Activated T-helper 17 cell treated with anti-CD3 and anti-CD28 coated beads, Interleukin-2, amount 50 U/mL, for 72 hours (primary cell): ENCODE measurements at places on chromosomes 7 and 10.

DNA sequence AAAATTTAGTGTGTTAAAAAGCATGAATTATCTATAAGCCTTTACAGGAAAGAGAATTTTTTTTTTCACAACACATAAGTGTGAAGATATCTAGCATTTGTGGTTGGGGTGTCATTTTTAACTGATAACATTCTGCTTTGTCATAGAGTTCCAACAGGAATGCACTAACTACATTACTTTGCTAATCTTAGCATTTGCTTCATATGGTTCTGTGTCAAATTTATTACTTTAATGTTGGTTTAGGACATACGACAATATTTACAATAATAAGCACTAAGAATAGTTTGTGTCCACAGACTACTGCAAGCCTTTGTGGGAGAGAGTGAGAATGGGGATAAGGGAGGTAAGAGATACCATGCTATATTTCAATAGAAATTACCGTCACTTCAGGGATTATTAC is 40.6 kb upstream of the MAGI2 start:
- H3K27ac ChIP-seq = no peak overlapping the region
- no peaks in the 10 kb centered on the region for H3K27me3 ChIP-seq

- ATAC-seq = no peak
- no peaks in the 10 kb centered on the region for H3K27me3 ChIP-seq
- peaks cover 29% of the 10 kb centered on the region for H3K36me3 ChIP-seq
- peak overlapping the region; percentile 66 for H3K27ac ChIP-seq
- peaks cover 8% of the 10 kb centered on the region for H3K4me1 ChIP-seq
Observed at GRCh38 chr10:128044961-128045832, 81.0 kb downstream of the MKI67 start.

DNA sequence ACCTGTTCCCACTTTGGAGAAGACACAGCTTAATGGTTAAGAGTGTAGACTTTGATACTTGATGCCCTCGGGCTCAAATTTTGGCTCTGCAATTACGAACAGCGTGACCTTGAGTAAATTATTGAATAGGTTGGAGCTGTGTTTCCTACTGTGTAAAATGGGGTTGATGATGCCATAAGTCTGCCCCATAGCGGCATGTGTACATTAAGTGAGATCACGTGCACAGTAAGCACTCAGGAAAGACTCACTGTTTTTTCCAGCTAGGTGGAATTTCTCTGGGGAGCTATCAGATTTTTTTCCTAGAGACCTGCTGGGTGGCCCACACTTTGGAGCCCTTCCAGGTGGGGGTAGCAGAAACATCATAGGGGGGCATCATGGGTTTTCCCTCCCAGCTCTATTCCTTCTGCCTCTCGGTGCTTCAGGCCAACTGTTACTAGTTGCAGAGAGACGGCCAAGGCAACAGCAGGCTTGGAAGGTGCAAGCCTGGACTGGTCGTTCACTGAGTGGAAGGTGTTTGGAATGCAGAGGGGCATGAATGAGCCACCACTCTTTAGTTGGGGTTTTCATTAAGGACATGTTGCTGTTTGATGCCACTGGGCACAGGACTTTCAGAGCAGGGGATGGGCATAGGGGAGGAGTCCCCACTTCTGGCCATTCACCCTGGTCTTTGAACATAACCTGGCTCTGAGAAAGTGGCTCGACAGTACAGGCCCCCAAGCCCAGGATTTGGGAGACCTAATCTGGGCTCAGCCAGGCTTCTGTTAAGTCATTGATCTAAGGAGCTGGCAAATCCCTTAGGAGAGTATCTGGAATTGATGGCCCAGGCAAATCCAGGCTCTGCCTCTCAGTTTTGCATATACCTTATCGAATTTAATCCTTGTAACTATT is 64.0 kb downstream of the SYPL1 start:
- H3K36me3 ChIP-seq = no peaks in the 10 kb centered on the region
- no peak for ATAC-seq
- no peak overlapping the region for H3K27ac ChIP-seq
- peaks cover 6% of the 10 kb centered on the region for H3K27me3 ChIP-seq

DNA sequence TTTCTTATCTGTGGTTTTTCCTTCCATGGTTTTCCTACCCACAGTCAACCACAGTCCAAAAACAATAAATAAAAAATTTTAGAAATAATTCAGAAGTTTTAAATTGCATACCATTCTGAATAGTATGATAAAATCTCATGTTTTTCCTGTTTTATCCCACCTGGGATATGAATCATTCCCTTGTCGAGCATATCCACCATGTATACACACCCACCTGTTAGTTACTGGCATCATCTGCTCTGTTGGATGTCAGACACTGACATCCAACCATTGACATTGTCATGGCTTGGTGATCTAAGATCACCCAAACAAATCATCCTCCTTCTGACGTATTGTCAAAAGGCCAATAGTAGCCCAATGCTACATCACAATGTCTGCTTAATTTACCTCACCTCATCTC is 749.8 kb downstream of the TNS3 start:
- H3K4me1 ChIP-seq = no peaks in the 10 kb centered on the region
- no peaks in the 10 kb centered on the region for H3K36me3 ChIP-seq
- no peak for ATAC-seq
- no peak overlapping the region for H3K27ac ChIP-seq
- H3K27me3 ChIP-seq = no peaks in the 10 kb centered on the region

GRCh38 chr10:106320876-106321275 is 843.6 kb downstream of the SORCS1 start:
- no peak overlapping the region for H3K4me3 ChIP-seq
- no peaks in the 10 kb centered on the region for H3K4me1 ChIP-seq
- no peaks in the 10 kb centered on the region for H3K27me3 ChIP-seq
- no peaks in the 10 kb centered on the region for H3K36me3 ChIP-seq
